ENCODE measurements at places on chromosomes 6 and 20.

DNA sequence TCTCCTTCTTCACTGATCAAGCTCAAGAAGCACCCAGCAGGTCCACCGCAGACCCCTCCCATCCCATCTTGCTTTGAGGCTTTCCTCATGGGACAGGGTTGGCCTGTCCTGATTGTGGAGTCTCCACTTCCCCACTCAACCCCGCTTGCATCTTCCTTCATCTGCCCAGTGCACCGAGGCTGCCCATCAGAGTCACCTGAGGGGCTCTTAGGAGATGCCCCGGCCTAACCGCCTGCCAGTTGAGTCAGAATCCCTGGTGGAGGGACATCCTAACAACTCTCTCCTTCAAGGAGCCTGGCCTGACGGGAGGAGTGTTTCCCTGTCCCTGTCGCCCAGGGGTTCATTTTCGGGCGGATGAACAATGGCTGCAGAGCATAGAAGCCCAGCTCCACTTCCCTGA, 46.1 kb downstream of the RBM38 start:
- no peak for DNase-seq

DNA sequence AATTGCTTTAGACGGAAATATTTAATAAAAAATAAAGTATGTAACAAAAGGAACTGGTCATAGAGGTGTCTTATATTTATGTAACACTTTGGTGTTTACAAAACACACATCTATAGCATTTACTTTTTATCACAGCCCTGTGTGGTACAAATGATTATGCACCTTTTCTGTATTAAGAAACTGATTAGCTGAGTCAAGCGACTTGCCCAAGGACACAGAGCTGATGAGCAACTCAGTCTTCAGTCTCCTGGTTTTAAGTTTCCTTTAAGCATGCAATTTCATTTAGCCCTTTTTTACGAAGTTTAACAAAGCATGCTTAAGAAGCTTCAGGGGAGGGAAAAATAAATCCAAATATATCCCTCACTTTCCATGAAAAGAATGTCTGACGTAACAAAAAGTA, 2.5 kb downstream of the DCDC2 start:
- DNase-seq, result no peak

GRCh38 chr6:4401408-4402368, 266.3 kb upstream of the ECI2 start:
- DNase-seq, result no peak

GRCh38 chr6:42901538-42901957, 14.3 kb upstream of the PTCRA start:
- DNase-seq, result peak; percentile 92

DNA sequence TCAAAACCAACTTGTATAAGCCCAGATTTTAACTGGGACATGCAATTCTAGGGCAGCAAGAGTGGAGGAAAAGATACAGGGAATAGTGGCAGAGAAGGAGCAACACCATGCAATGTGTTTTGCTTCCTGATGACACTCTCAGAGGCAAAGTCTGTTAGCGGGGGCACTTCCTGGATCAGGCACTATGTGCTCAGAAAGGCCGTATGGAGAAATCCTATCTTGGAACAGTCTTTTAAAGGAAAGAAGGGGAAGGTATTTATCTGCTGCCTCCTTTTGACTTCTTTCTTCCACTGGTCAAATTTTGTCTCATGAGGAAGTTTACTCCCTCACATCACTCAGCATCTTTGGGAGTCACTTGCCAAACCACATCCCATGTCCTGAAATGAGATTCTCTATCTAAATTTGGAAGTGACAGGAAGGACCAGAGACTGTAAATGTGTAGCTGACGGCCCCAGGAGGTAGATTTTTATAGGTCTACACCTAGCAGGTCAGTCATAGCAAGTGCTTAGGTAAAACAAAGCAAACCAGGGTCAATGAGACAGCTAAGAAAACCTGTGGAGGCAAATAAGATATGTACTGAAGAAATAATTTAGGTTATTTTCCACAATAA, 91.7 kb upstream of the ELOVL5 start:
- no peak for DNase-seq

DNA sequence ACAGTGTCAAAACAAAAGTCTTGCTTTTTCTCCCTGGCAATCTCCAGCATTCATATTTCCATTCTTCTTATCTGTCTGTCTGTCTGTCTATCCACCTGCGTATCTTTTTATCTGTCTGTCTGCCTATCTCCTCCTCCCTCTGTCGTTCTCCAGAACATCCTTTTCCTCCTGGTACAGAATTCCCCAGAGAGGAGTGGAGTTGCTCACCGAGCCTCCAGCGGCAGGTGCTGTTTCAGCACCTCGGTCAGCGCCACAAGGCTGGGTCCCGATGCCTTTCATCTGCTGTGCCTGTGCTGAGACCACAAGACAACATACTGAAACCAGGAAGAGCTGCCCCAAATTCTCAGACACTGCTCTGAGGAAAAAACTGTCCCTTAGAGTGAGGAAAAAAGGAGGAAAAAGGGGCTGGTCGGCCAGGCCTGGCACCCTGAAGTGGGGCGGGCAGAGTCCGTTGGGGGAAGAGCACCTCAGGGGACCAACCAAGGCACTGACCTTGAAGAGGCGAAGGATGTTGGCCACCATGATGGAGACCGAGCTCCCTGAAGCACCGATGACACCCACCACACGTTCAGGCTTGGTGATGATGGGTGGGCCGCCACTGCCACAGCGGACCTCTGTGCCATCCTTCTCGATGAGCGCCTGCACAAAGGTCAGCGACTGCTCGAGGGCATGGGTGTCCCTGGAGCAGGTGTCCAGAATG, 13.3 kb downstream of the GRM4 start:
- no peak for DNase-seq

DNA sequence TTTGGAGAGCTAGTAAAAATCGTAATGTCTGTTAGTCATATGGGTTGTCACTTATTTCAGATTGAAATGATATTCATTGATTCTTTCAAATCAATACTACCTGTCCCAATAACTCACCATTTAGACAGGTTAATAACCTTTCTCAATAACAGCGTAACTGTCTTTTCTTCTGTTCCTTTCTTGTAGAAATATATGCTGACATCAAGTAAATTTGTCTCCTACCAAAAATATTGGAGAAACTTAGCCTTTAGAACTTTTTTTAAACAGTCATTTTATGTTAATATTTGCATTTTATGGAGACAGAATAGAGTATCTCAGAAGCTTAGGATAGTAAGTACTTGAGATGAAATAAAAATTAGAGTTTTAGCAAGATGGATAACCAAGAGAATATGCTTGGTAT, 278.2 kb downstream of the UST start:
- no peak for DNase-seq

GRCh38 chr6:32148289-32149091, 3.2 kb downstream of the PRRT1 start:
- DNase-seq, result no peak

- DNase-seq, result no peak
Measured at GRCh38 chr20:13229538-13229937, 8.5 kb downstream of the ISM1 start.

All from cerebellar cortex (tissue), 1 donor.